Stimulated activated CD4-positive, alpha-beta T cell treated with anti-CD3 and anti-CD28 coated beads, Interleukin-1b, Interleukin-23, amount 100 ng/mL, for 24 hours (primary cell): ENCODE measurements at places on chromosomes 3 and 15.

DNA sequence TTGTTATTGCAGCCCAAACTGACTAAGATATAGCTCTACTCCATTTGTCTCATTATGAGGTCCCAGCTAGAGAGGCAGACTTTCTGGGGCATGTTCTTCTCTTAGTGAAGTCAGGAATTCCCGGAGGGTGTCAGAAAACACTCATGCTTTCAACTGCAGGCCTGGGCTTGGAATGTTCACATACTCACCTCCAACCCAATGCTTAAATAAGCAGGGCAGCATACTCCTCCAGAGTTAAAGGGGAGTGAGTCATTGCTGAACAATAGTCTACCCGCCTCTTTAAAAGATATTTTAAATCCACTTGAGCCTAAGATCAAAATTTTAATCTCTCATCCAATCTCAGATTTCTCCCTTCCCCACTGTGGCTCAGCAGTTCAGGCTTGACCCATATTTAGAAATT, 167.8 kb upstream of the DPH6 start:
- no peak for DNase-seq

DNA sequence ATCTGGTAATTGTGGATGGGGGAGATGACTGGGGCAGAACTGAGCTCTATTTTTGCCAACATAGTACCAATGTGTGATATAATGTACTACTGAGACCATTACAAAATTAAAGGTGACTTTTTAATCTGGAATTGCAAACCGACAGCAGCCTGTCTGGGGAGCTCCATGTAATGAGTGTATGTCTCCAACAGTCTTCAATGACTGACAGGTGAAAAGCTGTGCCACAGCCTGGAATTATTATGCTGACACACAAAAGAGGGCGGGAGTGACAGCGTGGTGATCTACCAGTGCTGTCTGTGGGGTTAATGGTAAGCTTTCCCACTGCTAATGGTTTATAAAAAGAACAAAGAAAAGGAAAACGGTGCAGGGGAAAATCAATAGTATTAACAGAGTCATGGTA, 143.4 kb downstream of the CLSTN2 start:
- no peak for DNase-seq

GRCh38 chr15:66566963-66567531, 1.2 kb upstream of the LCTL start:
- DNase-seq = peak; percentile 14

- no peak for DNase-seq
Observed at GRCh38 chr3:184816614-184817013, 4.6 kb downstream of the VPS8 start.

DNA sequence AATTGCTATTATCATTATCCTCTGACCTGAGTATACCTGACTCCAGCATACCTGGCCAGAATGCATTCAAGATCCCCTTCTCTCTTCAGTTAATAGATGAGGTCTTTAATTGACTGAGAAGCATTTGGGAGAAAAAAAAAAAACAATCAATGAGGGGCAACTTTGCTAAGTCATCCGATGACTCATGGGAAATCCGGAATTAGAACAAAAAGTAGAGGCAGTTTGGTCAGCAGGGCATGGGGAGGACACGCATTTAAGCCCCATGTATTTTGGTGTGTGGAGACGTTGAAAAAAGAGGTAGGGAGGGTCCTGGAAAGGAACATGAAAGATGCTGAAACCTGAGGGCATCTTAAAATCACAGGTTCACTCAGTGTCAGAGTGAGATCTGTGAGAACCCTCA, 256.2 kb downstream of the RORA start:
- no peak for DNase-seq

DNA sequence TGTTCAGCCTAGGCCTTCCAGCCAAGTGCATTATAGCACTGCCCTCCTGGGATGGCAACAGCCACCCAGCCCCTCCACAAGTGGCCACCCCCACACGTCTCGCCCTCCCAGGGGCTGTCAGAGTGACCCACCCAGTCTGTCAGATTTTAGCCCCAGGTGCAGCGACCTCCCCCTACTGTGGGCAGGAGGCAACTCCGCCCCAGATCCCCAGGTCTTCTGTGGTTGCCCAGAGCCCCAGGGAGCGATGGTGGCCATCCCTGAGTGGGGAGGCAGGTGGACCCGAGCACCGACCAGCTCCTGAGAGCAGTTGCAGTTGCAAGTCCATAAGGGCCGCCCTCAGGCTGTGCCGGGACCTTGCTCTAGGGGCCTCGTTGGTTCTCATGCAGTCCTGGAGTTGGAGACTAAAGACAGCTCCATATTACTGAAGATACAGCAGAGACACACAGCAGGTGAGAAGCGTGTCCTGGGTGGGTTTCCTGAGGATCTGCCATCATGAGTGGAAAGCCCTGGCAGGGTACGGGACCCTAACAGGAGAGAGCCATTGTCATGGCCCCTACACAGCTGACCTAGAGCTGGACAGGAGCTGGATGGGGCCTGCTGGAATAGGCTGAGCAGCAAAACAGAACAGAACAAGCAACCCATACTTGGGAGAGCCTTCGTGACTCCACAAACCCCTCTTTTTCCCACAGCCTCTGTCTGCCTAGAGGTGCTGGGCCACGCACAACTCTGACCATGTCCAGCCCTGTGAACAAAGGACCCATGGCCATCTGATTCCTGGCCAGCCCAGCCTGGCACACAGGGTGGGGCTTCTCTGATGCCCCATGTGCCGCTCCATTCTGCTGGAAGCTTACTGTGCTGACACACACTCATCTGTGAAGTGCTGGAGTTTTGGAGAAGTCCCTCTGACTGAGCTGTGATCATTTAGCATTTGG, 110.3 kb upstream of the ALDH1A3 start:
- DNase-seq = no peak

GRCh38 chr15:90037961-90038631, 37.0 kb downstream of the ZNF710 start:
- no peak for DNase-seq

DNA sequence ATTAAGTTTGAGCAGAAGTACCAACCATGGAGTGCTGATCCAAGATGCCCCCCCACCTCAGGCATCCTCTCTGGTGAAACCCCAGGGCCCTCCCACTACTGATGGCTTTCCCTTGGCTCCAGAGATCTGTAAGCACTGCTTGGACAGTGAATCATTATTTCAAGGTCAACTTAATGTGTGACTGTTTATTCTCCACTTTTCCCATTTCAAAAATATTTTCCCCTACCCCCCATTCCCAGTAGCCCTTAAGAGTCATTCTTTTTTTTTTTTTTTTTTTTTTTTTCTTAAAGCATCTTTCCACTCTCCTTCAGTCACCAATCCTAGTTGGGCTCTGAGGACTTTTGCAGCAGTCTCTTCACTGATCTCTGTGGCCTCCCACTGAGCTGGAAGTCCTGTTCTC, 82.6 kb downstream of the PCCB start:
- no peak for DNase-seq

- no peak for DNase-seq
Observed at GRCh38 chr3:168604767-168605166, 509.0 kb upstream of the GOLIM4 start.

- no peak for DNase-seq
Observed at GRCh38 chr3:135491491-135492205, 473.9 kb upstream of the PPP2R3A start.

DNA sequence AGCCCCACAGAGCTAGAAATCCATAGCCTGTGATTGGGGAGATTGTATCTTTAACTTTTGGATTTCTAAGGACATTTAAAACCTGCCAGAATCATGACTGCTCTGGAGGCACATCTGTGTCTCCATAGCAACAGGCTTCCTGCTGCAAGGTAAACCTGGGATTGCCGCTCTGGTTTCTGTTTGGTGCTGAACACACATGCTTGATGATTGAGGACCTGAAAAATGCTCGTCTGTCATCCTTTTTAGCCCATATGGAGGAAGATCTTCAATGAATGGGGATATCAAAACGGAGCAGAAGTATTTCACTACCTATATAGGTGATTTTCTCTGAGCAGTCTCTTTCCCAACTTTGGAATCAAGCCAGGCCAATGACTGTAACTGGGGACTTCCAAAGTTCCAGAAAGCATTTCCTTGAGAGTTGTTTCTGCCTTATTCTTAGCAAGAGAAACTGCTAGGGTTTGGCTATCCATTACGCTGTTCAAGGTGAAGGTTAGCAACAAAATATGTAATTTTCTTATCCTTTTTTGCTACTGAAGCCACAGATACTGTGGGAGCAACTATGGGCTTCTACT, 96.5 kb upstream of the TNIK start:
- no peak for DNase-seq

GRCh38 chr3:20511863-20512505, 326.0 kb upstream of the SGO1 start:
- no peak for DNase-seq

DNA sequence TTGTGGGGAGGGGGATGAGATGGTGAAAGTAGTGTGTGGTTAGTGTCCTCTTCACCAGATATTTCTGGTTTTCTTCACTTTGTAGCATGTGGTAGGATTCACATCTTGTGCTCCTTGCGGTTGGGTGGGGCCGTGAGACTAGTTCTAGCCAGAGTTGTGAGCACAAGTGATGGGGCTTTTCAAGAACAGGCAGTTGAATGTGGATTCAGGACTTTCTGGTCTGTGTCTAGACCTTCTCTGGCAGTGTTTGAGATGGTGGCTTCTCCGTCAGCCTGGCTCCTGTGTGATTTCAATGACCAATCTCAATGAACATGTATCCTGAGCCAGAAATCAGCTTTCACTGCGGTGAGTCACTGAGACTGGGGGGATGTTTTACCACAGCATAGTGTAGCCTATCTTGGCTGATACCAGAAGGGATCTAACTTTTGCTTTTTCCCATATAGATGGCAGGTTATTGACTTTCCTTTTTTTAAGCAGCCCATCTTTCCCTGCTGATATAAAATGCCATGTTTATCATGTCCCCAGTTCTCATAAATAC, 82.6 kb downstream of the RPLP1 start:
- no peak for DNase-seq

DNA sequence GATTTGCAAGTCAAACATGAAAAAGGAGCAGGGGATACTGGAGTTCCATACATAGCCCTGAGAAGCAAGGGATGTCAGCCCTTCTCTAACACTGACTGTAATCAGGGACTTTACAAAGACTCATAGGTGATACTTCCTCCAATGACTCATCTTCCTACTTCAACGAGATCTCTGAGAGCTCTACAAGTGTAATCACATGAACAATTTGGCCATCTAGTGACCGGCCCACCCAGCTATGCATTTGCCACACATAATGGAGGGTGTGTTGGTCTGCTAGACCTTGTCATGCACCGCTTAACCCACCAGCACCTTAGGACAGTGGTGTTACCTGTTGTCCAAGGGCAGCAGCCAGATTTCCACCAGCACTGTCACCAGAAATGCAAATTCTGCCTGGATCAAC, 75.3 kb downstream of the NCEH1 start:
- no peak for DNase-seq

DNA sequence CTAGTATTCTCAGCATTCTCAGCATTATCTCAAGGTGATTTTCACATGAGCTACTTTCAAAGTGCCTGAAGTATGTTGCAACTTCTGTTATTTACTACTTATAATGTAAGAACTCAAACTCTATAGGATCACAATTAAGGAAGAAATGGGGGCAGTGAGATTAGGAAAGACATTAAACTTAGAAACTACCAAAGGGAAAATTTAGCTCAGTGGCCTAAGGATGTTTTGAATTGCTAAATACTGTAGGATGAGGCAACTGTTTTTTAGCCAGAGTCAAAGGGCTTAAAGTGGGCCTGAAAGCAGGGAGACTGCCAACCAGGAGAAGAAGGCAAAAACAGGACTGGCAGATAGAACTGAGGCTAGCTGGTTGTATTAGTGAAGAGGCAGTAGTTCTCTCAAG, 55.5 kb upstream of the MBNL1 start:
- DNase-seq = no peak
